ENCODE measurements at places on chromosomes 1 and 21.

DNA sequence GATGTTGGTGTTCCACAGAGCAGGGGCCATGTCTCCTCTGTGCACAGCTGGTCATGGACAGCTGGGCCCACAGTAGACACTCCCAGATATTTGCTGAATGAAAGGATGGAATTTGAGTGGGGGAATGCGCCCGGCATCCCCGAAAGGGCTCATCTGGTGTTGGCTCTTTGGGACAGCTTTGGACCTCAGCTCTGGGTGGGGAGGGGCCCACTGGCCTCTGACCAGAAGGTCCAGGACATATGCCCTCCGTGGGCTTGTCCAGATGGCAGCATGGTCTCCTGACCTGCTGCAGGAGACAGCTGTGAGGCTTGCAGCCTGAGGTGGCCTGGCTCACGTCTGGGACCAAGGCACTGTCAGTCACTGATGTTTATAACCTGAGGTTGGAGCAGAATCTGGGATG, 160.4 kb upstream of the AJAP1 start:
- DNase-seq = no peak

- no peak for DNase-seq
Observed at GRCh38 chr1:111576547-111576946, 43.0 kb upstream of the RAP1A start.

DNA sequence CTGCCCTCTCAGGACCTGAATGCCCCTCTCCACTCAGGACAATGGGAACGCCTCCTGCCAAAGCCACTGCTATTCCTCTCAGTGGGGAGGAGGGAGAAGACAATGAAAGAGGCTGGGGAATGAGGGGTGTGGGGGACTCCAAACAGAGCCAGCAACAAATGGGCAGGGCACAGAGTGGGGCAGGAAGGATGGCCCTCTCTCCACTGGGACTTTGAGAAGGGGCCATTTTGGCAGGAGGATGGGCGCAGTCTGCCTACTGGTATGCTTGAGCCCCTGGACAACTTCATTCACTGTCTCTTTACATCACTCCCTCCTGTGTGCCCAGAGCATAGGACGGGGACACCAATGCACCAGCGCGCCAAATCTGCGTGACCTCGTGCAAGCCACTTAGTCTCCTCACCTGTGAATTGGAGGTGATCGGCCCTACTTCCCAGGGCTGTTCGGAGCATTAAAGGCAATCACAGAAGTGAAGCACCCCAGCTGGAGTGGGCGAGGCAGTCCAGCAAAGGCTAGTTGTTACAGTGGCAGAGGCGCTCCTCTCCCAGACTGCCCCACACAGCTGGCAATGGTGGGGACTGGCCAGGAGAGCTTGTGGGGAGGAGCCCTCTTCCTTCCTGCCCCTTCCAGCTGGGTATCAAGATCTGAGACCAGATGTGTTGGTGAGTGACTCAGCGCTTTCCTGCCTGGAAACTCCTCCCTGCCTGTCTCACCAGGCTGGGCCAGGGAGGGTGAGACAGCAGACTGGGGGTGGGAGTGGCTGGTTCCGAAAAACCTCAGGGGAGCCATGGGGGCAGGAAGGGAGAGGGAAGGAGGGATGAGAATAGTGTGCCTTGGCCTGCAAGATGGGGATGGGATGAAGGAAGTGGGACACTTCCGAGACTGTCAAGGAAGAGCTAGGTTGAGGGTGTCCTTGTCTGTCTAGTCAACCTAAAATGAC, 22.4 kb upstream of the SYNC start:
- DNase-seq = no peak

GRCh38 chr1:200099040-200099439, 71.5 kb downstream of the NR5A2 start:
- no peak for DNase-seq

GRCh38 chr1:151984313-151984956, 9.2 kb downstream of the S100A10 start:
- no peak for DNase-seq

DNA sequence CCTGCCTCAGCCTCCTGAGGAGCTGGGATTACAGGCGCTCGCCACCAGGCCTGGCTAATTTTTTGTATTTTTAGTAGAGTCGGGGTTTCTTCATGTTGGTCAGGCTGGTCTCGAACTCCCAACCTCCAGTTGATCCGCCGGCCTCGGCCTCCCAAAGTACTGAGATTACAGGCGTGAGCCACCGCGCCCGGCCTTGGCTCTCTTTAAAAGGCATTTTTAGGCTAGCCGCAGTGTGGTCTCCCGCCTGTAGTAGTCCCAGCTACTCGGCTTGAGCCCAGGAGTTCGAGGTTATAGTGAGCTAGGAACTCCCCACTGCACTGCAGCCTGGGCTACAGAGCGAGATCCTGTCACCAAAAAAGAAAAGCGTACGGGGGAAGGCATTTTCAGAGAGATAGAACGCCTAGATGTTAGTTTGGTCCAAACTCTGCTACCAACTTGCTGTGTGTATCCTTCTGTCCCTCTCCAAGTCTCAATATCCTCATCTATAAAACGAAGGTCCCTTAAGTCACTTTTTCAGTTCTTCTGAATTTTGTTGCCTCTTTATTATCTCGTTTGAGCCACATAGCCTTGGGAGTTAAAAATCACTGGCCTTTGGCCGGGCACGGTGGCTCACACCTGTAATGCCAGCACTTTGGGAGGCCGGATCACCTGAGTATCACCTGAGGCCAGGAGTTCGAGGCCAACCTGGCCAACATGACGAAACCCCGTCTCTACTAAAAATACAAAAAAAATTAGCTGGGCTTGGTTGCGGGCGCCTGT, 734 bp downstream of the MED18 start:
- DNase-seq = peak; percentile 13

DNA sequence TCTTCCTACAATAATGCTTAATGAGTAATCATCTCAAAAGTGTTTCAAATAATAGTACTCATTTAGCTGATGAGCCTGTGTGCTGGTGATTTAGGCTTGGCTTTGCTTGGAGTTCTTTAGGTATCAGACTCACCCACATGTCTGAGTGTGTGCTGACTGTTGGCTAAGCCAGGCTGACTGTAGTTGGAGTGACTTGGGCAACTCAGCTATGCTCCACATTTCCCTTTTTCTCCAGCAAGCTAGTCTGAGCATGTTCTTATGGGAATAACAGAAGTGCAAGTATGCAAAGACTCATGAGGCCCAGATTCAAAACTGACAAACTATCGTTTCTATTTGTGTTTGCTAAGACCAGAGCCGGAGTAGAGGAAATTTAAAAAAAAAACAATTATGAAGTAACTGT, 99.0 kb upstream of the ADGRL4 start:
- DNase-seq = no peak

- DNase-seq = no peak
Observed at GRCh38 chr1:196180847-196181593, 427.2 kb downstream of the KCNT2 start.

GRCh38 chr21:30337276-30337744, at the start of gene KRTAP27-1:
TSS of gene KRTAP27-1 (minus strand) at chr21:30337694. CDS start at chr21:30337668, 26 bp downstream.
- no peak for DNase-seq

DNA sequence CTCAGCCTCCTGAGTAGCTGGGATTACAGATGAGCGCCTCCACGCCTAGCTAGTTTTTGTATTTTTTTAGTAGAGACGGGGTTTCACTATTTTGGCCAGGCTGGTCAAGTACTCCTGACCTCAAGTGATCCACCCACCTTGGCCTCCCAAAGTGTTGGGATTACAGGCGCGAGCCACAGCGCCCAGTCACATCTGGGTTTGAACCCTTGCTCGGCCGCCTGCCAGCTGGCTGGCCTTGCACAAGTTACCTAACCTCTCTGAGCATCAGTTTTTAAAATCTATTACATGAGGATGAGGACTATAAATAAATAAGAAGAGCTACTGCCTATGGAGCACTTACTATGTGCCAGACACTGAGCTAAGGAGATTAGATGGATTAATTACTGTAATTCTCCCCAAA, 17.7 kb upstream of the PADI2 start:
- DNase-seq = no peak

DNA sequence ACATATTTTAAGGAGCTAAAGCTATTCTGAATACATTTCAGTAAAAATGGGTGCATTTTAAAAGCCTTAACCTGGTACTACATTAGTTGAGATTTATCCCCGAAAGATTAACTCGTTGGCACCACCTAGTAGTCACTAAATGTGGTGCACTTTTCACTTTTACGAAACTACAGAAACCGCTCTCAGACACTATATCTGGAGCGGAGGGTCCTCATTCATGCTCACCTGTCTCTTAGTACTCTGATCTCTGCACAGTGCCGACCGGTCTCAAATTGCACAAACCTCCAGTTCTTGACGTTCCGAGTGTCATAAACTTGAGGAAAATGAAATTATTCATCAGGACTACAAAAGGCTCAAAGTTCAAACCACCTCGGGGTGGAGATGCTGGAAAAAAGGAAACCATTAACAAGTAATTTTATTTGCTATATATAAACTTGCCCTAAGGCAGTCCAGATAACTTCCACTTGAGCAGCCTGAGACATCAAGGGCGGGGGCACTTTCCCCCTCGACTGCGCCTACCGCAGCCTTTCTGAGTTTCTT, 722 bp downstream of the LZIC start:
- no peak for DNase-seq

- DNase-seq = no peak
Observed at GRCh38 chr1:14929547-14930246, 223.8 kb upstream of the TMEM51 start.

GRCh38 chr1:52915855-52916220, 5.7 kb downstream of the ECHDC2 start:
- DNase-seq = no peak

GRCh38 chr21:34337741-34338140, 26.1 kb upstream of the KCNE2 start:
- DNase-seq = no peak

GRCh38 chr1:181767001-181767708, 283.8 kb downstream of the CACNA1E start:
- no peak for DNase-seq

- DNase-seq = no peak
Observed at GRCh38 chr1:109396871-109397580, 692 bp downstream of the SORT1 start.

- DNase-seq = no peak
Observed at GRCh38 chr1:70443739-70444138, 32.7 kb downstream of the CTH start.

GRCh38 chr1:239288820-239289554, 97.4 kb upstream of the CHRM3 start:
- no peak for DNase-seq

- no peak for DNase-seq
Observed at GRCh38 chr1:112906150-112906698, 49.8 kb downstream of the SLC16A1 start.

- no peak for DNase-seq
Observed at GRCh38 chr21:40334159-40334558, 466.9 kb downstream of the PCP4 start.

- no peak for DNase-seq
Observed at GRCh38 chr1:13784971-13785370, 85.0 kb downstream of the PRDM2 start.

GRCh38 chr1:238377280-238377919, 486.7 kb upstream of the ZP4 start:
- DNase-seq = no peak

DNA sequence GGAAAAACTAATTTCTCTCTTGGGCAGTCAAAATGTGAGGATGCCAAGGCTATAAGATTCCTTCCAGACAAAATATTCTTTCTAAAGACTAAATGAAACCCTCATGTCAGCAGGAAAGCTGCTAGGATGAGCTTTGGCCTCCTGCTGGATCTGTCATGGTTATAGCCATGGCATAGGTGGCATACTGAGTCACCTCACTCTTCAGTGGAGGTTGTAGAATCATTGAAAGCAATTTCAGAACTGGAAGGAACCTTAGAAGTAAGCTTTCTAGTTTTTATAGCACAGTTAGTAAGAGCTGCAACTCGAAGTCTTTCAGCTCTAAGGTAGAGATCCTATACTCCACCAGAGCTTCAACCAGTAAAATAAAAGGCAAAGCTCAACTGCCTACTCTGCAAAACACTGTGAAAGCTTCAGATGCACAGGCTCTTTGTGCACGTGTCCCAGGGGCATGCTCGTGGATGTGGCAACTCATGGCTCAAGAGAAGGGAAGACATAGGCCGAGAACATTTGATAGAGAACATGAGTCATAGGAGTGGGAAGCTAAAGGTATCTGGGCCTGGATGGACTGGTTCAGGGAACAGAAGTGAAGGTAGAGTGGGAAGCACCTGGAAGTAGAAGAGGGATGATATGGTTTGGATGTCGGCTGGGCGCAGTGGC, 5.8 kb downstream of the AVPR1B start:
- no peak for DNase-seq

GRCh38 chr1:35369922-35370671, 101.6 kb downstream of the ZMYM4 start:
- no peak for DNase-seq

DNA sequence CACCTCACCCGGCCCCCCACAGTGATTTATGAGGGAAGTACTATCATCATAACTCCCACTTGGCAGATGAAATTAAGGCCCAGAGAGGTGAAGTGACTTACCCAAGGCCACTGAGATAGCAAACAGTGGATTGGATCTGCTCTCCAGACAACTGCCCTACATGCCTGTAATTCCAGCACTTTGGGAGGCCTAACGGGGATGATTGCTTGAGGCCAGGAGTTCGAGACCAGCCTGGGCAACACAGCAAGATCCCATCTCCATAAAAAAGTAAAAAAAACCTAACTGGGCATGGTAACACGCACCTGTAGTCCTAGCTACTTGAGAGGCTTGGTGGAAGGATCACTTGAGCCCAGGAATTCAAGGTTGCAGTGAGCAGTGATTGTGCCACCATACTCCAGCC, 14.2 kb upstream of the RNF19B start:
- no peak for DNase-seq

DNA sequence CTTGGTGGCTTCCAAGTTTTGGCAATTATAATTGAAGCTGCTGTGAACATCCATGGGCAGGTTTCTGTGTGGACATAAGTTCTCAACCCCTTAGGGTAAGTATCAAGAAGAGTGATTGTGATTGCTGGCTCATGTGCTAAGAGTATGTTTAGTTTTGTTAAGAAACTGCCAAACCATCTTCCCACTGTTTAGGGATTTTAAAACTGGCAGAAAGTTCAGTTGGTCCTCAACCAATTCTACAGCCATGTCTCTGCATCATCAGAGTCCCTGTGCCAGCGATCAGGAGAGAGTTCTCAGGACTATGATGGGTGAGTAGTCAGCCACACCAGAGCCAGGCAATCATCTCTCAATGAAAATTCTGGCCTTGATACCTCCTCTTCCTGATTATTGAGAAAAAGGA, 193.8 kb downstream of the ZC3H11B start:
- DNase-seq = no peak

- no peak for DNase-seq
Observed at GRCh38 chr1:191582169-191582568, 576.1 kb upstream of the RGS18 start.
